ENCODE measurements at places on chromosomes 3 and 15.

- no peak for DNase-seq
These were observed 252.8 kb downstream of the VPS13C start for GRCh38 chr15:61807281-61807929.

DNA sequence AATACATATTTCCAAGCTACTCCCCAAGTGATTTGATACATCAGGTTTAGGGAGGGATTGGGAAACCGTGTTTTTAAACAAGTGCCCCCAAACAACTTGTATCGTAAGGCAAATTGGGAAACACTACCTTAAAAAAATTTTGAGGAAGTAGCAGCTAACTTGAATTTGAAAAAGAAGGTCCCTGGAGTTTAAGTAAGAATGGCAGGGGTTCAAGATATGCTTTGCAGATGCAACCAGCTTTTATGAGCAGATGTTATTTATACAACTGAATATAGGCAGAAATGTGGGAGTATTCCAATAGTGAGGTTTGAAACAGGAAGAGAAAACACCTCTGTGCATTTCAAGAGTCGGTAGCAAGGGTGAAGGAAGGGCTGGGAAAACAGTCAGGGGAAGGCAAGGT lies 139.6 kb downstream of the IL20RB start:
- DNase-seq, result no peak

- no peak for DNase-seq
These were observed 293.9 kb upstream of the RBMS3 start for GRCh38 chr3:28986922-28987321.

- DNase-seq, result no peak
These were observed 53.0 kb upstream of the FOXP1 start for GRCh38 chr3:71636482-71636881.

DNA sequence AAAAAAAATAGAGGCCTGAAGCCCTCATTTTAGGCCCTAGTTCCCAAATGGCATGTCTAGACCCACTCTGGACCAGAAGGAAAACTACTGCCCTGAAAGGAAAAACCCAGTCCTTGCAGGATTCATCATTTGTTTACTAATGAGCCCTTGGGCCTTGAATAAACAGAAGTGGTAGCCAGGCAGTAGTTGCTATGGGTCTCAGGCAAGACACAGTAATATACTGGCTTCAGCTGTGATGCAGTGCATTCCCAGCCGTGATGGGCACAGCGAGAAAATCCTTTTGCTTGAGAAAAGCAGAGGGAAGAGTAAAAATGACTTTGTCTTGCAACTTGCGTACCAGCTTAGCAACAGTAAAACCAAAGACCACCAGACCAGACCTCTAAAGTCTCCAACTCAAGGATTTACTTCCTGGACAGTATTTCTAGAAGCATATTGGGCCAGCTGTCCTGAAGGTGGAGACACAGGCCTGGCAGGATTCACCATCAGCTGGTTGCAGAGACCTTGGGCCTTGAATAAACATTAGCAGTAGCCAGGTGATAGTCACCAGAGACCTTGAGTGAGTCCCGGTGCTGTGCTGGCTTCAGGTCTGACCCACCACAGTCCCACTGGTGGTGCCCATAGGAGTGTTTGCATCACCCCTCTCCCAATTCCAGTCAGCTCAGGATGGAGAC lies 208.3 kb upstream of the SLITRK3 start:
- DNase-seq, result no peak

- no peak for DNase-seq
These were observed 3.4 kb downstream of the UROC1 start for GRCh38 chr3:126514161-126514560.

DNA sequence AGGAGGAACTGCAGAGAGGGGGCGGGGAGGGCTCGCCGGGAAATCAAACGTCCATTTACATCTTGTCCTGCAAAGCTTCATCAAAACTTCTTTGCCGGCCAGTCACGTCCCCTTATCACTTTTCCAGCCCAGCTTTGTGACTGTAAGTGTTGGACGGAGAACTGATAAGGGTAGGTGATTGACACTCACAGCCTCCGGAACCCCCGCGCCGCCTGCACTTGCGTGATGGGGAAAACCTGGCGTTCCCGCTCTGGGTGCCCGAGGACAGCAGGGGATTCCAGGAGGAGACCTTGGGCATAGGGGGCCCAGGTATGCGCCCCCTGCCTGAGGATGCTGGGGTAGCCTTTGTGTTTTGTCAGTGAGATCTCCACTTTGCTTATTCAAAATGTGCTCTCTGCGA lies 72.8 kb upstream of the ANKRD34C start:
- DNase-seq, result peak; percentile 17

DNA sequence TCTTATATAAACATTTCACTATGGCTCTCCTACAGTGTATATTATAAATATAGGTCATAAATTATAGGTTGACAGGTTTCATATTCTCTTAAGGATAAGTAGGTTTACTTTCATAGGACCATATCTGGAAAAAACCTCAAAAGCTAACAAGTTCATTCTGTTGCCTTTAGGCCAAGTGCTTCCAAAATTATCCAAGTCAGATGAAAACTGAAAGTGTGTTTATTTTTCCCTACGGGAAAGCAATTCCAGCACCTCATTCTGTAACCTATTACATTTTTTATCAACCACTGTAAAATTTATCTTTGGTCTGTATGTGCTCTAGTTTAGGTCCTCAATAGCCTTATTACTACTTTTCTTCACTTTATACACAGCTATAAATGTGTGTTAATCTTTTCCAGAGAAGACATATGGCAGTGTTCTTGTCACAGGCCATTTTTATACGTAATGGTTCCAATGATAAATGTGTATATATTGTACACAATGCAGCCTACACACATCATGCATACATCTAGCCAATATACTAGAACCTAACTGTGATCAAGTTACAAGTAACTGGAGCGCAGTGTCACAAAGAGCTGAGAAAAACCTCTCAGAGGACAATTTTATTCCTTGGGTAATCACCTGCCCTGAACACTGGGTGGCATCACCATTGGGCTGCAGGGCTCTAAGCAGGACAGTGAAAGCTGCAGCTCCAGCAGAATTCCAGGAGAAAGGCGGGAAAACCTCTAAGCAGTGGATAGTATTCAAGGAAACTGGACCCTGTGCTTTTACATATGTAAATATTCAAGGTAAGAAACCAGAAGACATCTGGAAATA lies 251.3 kb downstream of the CTNNB1 start:
- no peak for DNase-seq

GRCh38 chr3:27591312-27592210 lies 107.4 kb upstream of the SLC4A7 start:
- peak; percentile 71 for DNase-seq

- no peak for DNase-seq
These were observed 32.7 kb downstream of the PLD1 start for GRCh38 chr3:171777596-171777995.

- no peak for DNase-seq
These were observed 8.2 kb downstream of the AP3S2 start for GRCh38 chr15:89885611-89886010.

DNA sequence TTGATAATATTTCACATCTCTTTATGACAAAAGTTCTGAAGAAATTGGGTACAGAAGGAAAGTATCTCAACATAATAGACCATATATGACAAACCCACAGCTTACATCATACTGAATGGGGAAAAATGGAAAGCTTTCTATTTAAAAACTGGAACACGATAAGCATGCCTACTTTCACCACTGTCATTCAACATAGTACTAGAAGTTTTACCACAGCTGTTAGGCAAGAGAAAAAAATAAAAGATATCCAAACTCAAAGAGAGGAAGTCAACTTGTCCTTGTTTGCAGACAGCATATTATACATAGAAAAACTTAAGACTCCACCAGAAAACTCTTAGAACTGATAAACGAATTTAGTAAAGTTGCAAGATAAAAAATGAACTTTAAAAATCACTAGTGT lies 40.3 kb downstream of the COPS2 start:
- DNase-seq, result no peak

GRCh38 chr3:149245738-149246451 lies 24.3 kb upstream of the CP start:
- DNase-seq, result no peak

DNA sequence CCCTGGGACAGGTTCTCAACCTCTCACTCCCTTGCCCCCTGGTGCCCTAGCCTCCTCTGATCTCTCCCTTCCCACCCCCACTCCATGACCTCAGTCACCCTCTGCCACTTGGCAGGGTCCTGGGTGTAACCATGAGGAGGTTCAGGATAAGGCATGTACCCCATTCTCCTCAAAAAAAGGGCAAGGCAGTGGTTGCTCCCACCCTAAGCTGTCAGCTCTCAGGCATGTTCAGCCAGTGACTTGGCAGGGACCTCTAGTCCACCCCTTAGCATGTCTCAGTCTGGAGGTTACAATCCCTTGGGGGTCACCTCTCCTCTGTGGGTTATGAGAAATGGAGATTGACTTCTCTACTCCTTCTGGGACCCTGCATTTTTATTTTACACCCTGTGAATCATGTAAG lies 11.0 kb upstream of the BOC start:
- DNase-seq, result no peak

GRCh38 chr3:141430316-141430715 lies 56.5 kb upstream of the RASA2 start:
- DNase-seq, result no peak

GRCh38 chr3:31132132-31132769 lies 237.8 kb upstream of the GADL1 start:
- no peak for DNase-seq

- DNase-seq, result no peak
These were observed 116.7 kb downstream of the ADCY5 start for GRCh38 chr3:123332124-123332641.
